ENCODE measurements at places on chromosomes 16 and 17.

DNA sequence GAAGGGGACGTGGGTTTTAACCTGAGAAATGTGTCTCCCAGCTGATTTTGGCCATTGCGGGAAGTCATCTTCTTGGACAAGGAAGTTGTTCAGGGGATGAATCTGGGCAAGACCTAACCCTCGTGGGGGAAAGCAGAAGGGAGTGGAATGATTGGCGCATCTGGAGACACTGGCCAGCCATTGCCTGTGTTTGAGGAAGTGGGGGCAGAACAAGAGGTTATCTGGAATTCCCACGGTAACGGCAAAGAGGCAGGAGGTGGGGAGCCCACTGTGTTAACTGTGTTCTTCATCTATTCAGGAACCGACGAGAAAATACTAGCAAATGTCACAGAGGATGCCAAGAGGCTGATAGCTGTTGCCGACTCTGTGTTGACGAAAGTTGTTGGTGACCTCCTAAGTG is 66.9 kb downstream of the RNF213 start:
- DNase-seq = no peak

GRCh38 chr16:80300456-80300855 is 240.3 kb upstream of the DYNLRB2 start:
- DNase-seq = no peak

- DNase-seq = no peak
Measured at GRCh38 chr17:17842111-17842876, 5.5 kb upstream of the SREBF1 start.

GRCh38 chr16:31064882-31065461 is 9.1 kb downstream of the ZNF668 start:
- no peak for DNase-seq

GRCh38 chr16:66083171-66083570 is 283.3 kb upstream of the CDH5 start:
- no peak for DNase-seq

GRCh38 chr16:51470492-51470891 is 319.4 kb upstream of the SALL1 start:
- DNase-seq = no peak
